Fibroblast of the aortic adventitia (primary cell): ENCODE measurements at places on chromosomes 3 and 15.

DNA sequence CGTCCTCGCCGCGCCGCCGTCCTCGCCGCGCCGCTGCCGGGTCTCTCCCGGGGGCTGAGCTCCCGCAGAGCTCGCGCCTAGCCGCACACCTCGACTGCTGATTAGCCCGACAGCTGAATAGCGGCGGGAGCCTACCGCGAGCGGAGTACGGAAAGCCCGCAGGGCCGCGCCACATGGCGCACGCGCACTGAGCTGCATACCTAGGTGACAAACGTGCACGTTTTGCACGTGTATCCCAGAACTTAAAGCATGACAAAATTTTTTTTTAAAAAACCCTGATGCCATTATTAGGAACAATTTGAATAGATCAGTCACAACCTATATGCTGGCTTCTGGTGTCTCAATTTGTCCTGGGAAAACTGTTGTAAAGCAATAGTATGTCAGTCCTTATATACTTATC, at the start of gene GOLGA8A:
TSS of gene GOLGA8A (minus strand) at position 122 of the 400 bp plus-strand sequence. CDS start 48,117 bp downstream, outside the sequence.
- DNase-seq, result peak; percentile 74

GRCh38 chr15:70089692-70089971, 8.1 kb downstream of the TLE3 start:
- no peak for DNase-seq

DNA sequence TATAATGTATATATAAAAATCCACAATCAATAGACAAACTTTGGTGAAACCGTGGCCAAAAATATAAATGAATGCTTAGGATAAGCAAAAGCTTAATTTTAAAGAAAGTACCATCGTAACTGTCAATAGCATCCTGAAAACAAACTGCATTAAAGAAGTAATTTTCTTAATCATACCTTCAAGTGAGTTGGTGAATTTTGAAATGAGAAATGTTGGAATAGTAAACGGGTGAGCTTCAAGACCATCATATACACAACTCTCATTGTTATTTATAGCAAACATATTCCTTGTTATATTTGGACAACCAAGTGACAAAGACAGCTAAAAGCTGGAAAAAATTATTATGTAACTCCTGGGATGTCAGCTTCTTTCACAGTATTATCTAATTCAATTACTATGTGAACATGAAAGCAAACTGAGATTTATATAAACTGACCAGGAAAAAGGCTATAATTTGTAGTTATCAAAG, 3.7 kb downstream of the DAZL start:
- DNase-seq, result no peak

DNA sequence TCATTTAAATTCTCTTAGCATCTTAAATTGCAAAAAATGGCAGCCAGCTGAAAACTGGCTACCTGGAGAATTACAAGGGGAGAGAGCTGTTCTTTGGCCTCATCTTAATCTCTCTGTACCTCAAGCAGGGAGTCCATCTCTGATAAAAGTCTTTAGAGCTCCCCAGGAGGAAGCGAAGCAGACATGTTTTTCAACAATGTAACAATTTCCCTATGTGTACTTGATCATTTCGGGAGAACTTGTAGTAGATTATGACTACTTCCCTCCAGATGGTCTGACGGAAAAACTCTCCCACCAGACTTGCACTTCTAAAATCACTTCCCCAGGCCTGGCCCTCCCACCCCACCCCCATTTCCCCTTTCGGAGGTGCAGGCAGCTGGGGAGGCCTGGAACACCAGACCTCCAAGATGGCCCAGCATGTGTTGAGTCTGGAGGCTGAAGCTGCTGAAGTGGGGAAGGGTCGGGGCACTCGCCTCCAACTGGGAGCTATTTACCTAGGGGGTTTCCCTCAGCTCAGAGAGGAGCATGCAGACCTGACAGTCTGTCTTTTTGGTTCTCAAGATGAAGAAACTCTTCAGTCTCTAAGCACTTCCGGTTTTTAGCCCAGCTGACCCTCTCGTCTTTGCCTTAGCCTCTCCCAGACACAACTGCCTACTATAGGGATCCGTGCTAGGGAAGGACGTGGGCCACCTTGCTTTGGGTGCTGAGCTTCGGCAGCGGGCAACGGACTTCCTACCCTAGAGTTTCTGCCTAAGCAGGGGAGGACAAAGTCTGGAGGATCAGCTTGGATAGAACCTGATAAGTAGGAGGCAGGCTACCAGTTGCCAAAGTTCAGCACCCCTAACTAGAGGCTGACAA, 164.0 kb upstream of the TBL1XR1 start:
- DNase-seq, result no peak

- peak; percentile 96 for DNase-seq
These were observed 186.5 kb upstream of the GAP43 start for GRCh38 chr3:115436767-115437301.

GRCh38 chr3:42461762-42462161, 40.7 kb upstream of the VIPR1 start:
- DNase-seq, result no peak

- peak; percentile 8 for DNase-seq
These were observed 81.7 kb downstream of the WNT5A start for GRCh38 chr3:55405436-55405835.

DNA sequence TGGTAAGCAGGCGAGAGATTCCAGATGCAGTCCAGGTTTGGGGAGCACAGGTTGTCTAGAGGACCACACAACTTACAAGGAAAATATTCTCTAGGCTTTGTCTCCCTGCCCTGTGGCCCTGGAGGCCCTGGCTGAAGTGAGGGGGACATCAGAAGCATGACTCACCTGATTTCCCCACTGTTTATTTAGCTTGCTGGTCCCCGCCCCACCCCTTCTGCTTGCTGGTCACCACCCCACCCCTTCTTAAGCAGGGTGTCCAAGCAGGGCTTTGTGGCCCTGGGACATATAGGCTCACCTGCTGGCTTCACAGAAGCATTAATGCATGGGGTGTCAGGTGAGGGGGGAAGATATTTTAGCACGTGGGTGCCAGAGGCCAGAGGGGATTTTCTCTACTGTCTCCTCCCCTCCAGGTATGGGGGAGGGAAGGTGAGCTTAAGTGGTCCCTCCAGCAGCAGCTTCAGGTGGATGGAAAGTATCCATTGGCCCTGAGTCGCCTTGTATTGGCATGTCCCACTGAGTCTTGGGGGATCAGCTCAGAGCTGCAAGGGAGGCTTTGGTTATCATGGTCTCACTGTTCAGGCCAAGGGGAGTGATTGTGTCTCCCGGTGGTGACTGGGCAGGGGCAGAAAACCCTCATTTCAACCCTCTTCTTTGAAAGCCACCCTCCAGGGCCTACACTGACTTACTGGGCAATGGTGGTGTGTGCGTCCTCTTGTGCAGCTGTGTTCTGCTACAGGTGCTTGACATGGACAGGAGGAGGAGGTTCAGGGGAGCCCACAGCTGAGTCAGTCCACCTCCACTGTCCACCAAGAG, 49.8 kb downstream of the GASK1A start:
- no peak for DNase-seq

DNA sequence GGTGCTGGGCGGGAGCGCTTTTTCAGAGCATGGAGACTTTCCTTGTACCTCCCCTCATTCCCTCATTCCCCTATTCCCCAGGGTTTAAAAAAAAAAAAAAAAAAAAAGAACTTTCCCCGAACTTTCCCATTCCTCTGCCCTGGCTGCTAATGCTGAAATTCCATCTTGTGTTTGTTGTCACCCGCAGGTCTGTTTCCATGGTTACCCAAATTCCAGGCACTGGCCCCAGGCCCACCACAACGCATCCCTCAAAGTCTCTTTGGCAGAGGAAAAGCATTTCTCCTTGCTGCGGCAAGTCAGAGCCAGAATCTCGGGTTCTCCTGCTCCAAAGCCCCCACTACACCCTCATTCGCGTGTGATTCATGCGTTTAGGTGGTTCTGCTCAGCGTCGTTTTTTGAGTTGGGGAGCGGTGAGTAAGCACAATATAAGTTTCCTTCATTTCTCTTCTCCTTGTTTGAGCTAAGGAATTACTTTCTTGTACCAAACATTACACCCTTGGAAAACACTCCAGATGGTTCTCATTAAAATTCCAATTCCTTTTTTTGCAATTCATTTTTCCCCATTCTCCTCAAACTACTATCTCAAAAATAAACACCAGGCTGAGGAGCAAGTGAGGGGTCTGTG, 21.6 kb downstream of the ANAPC13 start:
- DNase-seq, result peak; percentile 100

DNA sequence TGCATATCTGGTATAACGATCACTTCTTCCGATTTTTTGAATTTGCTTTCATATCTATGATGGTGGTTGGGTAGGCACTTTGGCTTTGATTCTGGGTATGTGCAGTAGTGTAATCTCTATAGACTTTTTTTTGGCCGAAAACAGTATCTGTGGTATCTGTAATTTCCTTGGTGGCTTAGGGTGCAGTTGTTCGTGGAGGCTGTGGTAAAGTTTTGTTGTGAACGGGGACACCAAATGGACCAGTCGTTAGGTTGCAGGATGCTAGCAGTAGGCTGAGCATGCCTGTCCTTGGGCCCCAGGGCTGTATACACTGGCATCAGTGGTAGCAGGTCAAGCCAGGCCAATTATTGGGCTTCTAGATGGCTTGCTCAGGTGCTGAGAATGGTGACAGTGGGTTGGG, 55.2 kb downstream of the CCDC66 start:
- DNase-seq, result no peak

DNA sequence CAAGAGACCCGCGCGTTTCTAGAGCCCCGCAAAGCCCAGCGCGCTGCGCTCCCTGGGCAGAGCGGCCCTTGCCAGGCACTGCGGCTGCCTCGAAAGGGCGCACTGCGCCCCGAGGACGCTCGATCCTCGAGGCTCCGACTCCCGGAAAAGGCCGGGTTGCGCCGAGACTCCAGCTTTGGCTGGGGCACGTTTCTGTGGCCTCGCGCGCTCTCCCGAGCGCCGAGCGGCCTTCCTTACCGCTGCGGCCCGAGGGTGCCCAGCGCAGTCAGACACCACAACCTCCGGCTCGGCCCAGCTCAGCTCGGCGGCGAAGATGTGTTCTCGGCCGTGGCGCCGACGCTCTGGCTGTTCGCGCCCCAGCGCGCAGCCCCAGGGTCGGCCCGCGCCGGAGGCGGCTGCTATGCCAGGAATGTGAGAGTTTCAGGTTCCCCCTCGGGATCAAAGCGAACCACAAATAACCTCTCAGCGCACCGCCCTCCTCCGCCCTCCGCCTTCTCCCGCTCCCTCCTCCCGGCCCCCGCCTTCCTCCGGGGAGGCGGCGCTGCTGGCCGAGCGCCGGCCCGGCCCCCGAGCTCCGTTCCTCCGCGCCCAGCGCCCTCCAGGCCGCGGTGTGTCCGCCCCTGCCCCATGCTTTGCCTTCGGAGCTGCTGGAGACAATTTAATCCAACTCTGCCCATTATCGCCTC, at the start of gene AMOTL2:
TSS of gene AMOTL2 (minus strand) at position 343 of the 686 bp plus-strand sequence. CDS start 3,014 bp downstream, outside the sequence.
- peak; percentile 97 for DNase-seq
